ENCODE measurements at places on chromosomes 2 and 18.

- no peak for DNase-seq
Measured at GRCh38 chr2:241000831-241001321, 2.5 kb downstream of the SNED1 start.

- no peak for DNase-seq
Measured at GRCh38 chr2:143452817-143453451, 323.7 kb downstream of the ARHGAP15 start.

- no peak for DNase-seq
Measured at GRCh38 chr2:227038550-227039189, 125.3 kb downstream of the COL4A4 start.

- DNase-seq = no peak
Measured at GRCh38 chr2:219104107-219105035, 43.6 kb upstream of the IHH start.

DNA sequence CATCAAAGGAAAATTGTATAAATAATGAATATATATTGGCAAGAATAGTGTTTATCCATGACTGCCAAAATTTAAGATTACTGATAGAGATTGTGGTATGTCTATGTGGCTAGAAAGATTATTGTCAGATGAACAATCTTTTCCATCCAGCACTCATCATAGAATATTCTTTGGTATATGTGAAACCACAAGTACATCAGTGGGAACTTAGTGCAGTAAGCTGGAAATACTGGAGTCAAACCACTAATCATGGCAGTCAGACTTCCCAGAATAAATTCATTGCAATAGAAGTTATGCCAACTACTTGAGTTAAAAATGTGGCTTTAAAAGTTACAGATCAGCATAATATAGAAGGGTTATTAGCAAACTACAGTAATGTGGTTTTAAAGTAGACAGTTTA lies 310.3 kb downstream of the GULP1 start:
- DNase-seq = no peak

Measured in KG1 (cell line).